ENCODE measurements at places on chromosomes 1 and 21.

GRCh38 chr1:192575499-192576189, at the start of gene RGS1:
Gene RGS1, plus strand, starts transcription at chr1:192575773. Its CDS starts 20 bp downstream, at chr1:192575793.
- DNase-seq = peak; percentile 13

- DNase-seq = no peak
Measured at GRCh38 chr1:228869312-228869824, 134.1 kb downstream of the RHOU start.

- no peak for DNase-seq
Measured at GRCh38 chr1:226776975-226777374, 37.9 kb upstream of the ITPKB start.

- DNase-seq = no peak
Measured at GRCh38 chr1:181971424-181971823, 90.1 kb downstream of the ZNF648 start.

DNA sequence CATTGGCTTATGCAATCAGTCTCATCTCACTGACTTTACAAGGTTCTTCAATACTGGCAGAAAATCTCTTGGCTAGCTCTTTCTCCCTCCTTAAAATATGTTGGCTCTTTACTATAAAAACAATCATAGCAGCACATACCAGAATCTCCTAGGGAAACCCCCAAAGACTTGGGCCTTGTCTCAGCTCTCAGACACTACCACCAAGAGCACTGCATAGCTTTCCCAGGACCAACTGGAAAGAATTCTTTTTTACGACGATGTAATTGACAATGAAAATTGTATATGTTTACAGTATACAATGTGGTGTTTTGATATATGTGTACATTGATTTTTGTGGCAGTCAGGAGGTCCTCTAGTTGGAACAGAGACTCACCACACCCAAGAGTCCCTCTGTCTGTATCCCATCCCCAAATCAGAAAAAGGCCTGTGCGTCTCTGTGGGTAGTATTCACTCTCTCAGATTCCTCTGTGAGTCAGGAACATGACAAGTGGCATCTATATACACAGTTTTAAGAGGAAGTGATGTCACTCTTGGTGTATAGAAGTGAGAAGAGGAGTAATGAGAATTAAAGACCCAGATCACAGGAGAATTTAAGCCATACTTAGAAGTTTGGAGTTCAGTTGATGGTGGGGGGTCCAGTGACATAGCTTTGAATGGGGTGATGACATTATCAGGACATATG, 21.1 kb downstream of the SMAP2 start:
- DNase-seq = no peak

DNA sequence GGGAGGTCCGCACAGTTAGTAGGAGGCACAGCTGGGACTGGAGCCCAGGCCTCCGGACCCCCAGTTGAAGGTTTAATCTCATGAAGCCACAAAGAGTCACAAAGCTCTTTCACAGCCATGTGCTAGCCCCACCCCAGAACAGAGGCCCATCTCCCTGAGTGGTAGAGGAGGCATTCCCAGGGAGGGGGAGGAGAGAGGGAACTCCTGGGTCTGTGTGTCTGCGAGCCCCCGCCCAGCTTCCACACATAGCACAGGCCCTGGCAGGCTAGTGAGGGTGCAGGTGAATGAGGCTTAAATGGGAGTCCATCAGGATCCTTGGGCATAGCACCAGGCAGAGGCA, 197.8 kb downstream of the MATN1 start:
- DNase-seq = no peak

DNA sequence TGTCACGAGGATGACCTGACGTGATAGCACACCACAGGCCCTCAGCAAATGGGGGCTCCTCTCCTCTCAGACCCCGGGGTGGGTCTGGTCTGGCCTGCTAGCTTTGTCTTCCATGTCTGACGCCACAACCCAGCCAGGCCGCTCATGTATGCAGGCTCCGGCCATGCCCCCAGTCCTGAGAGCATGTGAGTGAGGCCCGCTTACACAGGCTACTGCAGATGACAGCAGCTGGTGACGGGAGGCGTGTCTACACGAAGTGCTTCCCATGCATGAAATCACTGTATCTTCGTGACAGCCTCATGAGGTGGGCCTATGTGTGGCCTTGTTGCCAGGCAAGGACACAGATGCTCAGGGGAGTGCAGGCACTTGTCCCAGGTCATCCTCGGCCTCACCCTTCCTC, 16.4 kb downstream of the WNT4 start:
- no peak for DNase-seq

GRCh38 chr1:71676979-71677925, 596.4 kb upstream of the ZRANB2 start:
- DNase-seq = no peak

- no peak for DNase-seq
Measured at GRCh38 chr1:222923506-222923905, 108.7 kb downstream of the DISP1 start.

DNA sequence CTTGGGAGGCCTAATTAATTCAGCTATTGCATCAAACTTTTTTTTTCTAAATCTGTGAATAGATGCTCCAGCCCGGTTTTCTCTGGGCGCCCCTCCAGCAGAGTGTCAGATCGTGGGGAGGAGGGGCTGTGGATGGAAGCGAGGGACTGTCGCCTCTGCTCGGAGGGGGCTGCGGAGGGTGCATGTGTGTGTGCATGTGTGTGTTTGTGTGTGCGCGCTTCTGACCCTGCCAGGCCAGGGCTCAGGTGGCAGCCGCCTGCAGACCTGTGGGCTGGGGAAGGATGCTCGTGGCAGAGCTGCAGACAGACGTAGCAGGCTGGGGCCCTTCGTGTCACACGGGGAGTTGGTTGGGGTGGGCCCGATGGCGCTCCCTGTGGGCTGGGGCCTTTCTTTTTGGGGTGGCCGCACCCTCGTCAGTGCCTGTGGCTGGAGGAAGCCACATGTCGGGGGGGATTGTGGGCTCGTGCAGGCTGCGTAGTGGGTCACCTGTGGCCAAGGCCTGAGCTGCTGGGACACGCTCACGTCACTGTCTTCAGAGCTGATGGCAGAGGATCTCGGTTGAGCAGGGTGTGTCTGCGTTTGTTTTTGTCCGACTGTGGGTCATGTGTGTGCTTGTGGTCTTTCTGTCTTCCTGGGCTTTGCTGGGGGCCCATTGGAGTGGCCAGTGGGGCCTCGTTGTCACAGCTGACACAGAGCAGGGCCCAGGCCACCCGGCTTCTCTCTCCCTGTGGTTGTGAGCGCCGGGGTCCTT, 2.8 kb downstream of the SKI start:
- no peak for DNase-seq

DNA sequence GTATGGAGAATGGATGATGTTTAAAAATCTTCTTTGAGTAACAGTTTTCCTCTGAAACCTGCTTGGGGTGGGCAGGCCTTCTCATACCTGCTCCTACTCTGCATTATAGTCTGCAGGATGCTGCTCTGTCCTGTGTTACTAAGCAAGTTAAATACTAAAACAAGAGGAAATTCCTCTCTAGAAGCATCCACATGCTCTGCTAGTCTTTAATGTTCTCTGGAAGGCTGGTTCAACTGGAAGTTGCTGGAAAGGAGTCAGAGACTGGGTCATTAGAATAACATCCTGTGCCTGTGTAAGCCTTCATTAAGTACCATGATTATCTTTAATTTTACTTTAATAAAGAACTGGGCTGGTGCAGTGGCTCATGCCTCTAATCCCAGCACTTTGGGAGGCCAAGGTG, 5.8 kb downstream of the SELP start:
- no peak for DNase-seq

GRCh38 chr1:5297886-5298239, 643.5 kb downstream of the AJAP1 start:
- DNase-seq = no peak

DNA sequence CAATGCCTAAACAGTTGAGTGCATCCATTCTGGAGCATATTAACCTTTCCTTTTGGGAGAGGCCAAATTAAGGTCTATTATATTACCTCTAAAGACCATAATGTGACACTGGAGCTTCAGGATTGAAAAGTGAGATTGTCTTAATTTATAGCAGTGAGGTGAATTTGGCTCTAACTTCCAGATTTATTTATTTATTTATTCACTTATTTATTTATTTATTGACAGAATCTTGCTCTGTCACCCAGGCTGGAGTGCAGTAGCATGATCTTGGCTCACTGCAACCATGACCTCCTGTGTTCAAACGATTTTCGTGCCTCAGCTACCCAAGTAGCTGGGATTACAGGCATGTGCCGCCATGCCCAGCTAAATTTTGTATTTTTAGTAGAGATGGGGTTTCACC, 19.1 kb downstream of the ZCCHC17 start:
- DNase-seq = no peak

GRCh38 chr1:199394856-199395255, 632.7 kb upstream of the NR5A2 start:
- DNase-seq = no peak

GRCh38 chr1:228917755-228918154, 182.5 kb downstream of the RHOU start:
- no peak for DNase-seq

DNA sequence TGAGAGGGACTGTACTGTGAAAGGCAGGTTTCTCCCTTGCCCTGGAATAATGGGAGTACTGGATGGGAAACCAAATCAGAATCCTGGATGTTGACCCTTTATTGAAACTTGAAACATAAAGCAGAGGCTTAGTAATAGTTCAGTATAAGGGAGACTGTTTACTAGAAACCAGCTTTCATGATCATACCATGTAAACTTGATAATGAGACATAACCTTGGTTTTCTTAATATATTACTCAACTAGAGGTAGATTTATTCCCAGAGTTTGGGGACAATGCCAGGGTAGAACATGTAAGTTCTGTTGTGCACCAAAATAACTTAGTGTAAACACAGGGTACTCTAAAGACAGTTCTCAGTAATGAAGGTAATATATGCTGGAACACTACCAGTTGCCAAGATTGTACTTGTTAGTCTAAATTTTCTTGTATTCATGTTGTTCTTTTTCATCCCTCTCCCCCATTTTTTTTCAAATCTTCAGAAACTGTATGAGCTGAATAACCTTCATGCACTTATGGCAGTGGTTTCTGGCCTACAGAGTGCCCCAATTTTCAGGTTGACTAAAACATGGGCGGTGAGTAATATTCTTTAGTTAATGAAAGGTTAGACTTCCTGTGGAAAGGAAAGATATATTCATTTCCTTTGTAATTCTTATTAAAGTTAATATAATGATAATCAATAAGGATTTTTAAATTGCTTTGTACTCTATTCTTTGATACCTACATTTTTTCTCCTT, 49.6 kb downstream of the ANGPTL1 start:
- no peak for DNase-seq

DNA sequence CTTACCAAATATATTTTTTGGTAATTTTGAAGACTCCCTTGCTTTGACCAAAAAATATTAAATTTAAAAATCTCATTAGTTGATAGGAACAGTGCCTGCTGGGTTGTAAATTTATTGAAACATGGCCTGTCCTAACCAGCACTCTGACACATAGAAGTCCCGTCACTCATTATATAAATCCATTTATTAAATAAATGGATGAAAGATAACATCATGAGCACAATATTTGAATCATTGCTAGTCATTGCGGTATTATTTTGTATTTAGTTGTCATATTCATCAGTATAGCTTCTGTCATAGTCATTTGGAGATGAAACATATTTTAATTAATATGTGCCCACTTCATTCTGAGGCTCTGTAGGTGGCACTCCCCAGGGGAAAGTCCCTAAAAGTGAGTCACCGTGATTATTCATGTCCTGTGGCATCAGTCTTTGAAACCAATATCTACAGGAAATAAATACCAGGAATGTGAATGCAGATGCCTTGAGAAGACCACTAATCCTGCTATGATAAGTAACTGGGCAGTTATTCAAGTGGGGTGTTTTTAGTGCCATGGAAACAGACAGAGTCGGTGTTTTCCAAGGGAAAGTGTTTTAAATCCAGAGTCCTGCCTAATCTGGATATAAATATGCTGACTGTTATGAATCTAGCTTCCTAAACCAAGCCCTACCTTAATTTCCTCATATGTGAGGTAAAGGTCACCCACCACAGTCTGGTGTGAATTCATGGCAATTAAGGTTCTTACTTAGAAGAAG, 302.0 kb downstream of the DUSP10 start:
- DNase-seq = no peak

DNA sequence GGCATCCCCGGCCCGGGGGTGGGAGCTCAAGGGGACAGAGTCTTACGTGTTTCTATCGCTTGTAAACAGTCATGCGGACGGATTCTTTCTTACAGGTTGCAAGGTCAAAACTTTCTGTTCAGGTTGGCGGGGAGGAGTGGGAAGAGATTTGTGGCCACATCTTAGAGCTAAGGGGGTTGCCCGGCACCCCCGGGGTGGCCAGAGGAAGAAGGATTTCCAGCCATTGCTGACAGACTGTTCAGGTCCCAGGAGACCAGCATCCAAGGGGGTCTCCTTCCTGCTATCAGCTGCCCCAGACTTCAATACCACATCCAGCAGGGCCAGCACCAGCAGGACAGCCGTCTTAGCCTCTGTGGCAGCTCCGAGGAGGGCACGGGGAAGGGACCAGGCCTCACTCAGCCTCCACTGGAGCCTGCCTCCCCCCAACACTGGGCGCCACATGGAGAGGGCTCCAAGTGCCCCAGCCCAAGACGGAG, 52.0 kb downstream of the KIF21B start:
- no peak for DNase-seq

GRCh38 chr1:51642739-51643142, 25.8 kb downstream of the OSBPL9 start:
- DNase-seq = no peak

DNA sequence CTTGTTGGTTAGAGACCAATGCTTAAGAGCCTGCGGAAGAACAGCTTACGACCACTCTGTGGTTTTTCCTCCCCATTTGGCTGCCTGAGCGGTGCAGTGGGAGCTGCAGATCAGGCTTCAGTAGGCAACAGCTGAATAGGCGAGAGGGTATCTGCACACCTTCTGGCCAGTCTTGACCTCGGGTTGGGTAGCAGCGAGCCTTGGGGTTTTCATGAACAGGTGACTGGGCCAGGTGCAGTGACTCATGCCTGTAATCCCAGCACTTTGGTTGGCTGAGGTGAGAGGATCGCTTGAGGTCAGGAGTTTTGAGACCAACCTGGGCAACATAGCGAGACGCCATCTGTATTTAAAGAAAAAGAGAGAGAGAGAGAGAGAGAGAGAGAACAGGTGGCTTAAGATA, 41.0 kb downstream of the NENF start:
- no peak for DNase-seq

Data from heart right ventricle (tissue), 16 donors.